ENCODE measurements at places on chromosomes 1 and 21.

DNA sequence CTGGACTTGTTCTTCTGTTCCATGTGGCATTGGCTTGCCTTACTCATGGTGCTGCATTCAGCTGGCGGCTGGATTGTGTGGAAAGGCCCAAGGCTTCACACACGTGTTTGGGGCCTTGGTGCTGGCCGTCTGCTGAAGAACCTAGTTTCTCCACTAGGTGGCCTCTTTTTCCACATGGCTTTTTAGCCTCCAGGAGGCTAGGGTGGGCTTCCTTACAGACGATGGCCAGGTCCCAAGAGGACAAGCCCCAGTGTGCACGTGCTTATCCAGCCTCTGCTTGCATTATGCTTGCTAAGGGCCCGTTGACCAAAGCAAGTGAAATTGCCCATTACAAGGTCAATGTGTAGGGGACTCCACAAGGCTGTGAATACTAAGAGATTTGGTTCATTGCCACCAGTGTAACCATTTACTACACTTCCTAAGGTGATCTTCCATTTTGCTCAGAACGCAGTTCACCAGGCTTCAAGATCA, 47.5 kb upstream of the FOXO6 start:
- DNase-seq: no peak

DNA sequence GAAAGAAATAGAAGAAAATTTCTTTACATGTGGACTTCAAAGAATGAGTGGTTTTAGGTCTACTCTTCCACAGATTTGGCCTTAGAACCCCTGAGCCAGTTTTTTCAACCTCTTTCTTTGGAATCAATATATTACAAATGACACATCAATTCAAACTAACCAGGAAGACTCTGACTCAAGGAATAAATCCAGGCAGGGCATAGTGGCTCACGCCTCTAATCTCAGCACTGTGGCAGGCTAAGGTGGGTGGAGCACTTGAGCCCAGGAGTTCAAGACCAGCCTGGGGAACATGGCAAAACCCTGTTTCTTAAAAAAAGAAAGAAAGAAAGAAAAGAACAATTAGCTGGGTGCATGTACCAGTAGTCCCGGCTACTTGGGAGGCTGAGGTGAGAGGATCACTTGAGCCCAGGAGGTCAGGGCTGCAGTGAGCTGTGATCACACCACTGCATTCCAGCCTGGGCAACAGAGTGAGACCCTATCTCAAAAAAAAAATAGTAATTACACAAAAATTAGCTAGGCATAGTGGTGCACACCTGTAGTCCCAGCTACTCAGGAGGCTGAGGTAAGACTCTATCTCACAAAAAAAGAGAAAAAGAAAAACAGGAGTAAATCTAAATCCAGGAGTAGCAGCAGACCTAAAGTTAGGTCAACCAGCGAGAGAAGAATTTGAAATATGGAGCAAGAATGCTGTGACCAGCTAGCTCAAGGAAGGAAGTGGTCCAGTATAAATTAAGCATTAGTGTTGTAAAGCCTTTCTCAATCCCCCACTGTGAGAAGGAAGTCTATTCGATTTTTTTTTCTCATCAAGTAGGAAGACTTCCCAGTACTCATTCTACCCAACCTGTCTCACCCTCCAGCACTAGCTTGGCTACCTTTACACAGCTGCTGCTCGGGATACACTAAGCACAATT, 1.9 kb downstream of the SORT1 start:
- DNase-seq: no peak

DNA sequence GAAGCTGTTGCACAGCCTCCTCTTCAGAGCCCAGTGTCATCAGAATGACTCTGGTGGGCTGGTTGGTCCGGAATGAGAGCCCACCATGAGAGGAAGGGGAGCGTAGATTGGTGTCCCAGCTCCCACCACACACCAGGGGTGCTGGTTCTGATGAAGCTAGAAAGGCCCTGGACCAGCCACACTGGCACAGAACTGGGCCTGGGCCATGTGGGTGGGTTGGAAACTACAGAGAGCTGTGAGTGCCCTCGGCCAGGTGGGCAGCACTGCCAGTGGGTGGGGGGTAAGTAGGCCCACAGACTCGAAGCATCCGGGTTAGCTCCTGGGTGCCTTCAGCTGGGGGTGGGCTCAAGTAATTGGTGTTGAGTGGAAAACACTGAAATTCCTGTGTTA, 11.6 kb upstream of the TFF1 start:
- no peak for DNase-seq

DNA sequence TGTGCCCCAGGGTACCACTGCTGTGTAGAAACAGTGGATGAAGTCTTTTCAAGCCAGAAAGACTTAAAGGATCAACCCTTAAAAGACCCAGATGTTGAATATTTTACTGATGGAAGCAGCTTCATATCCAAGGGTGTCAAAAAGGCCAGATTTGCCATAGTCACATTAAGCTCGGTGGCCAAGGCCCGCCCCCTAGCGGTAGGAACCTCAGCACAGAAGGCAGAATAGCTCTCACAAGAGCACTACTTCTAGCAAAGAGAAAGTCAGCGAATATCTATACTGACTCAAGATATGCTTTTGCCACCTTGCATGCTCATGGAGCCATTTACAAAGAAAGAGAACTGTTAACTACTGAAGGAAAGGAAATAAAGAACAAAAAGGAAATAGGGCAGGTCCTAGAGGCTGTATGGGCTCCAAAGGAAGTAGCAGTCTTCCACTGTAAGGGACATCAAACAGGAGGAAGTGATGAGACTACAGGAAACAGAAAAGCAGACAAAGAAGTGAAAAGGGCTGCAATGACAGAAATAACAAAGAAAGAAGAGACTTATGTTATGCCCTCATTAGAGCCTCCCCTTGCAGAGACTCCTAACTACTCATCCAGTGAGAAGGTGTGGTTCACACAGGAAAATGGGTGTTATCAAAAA, 90.5 kb downstream of the LIPI start:
- no peak for DNase-seq

DNA sequence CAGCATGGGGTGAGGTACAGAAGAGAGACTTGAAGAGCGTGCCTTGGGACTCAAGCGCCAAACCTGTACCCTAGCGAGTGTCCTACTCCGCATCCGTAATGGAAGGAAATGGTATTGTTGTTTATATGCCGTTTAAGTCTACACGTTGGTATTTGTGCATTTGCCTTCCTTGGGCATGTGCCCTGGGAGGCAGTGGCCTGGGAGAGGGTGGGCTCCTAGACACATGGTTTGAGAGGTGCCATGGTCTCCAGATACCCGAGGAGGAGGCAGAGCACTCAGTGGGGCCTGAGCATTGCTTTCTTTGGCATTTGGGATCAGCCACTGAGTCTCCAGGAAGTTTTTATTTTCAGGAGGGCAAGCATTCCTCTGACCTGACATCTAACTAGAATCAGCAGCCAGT, 6.5 kb downstream of the ZNF672 start:
- DNase-seq: no peak

Data from hepatic stellate cell (primary cell).